ENCODE measurements at places on chromosomes 4 and X.

- DNase-seq = peak; percentile 14
Observed at GRCh38 chr4:173301518-173302201, 32.5 kb downstream of the HMGB2 start.

- DNase-seq = no peak
Observed at GRCh38 chr4:184893801-184894571, 68.2 kb upstream of the ACSL1 start.

DNA sequence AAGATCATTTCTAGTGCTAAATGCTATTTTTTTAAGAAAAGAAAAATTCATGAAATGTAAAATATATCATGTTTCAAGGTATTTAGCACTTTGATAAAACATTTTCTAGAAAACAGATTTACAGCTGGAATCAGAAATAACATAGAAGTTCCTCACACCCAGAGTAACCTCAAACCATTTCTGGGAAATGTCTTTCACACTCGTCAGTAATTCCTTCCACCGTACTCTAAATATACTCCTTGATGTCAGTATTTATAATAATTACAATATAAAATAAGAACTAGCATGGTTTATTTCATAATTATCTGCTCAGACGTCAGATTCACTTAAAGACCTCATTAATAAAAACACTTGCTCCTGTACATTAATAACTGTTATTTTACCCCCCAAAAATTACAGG lies 103.9 kb downstream of the ADGRA3 start:
- no peak for DNase-seq

GRCh38 chr4:106529348-106530023 lies 160.9 kb upstream of the GIMD1 start:
- DNase-seq = no peak

GRCh38 chr4:100190643-100191600 lies 654 bp upstream of the DDIT4L start:
- DNase-seq = peak; percentile 8

Data from Ammon's horn (tissue), 1 donor.